Fibroblast of the aortic adventitia (primary cell): ENCODE measurements at places on chromosomes 12 and 14. TPM values are rescaled to one million over a fixed set of nuclear protein-coding genes. Genes with fewer than 3 reads are reported as not detected.

The POLE2 gene
- 1.1 and 36.2 TPM in 2 replicates for total RNA-seq

The KRT82 gene
- not detected in 2 replicates for total RNA-seq

The C1RL gene
- total RNA-seq: 39.2 and 50.6 TPM in 2 replicates

The DHRS2 gene
- total RNA-seq: 1.1 TPM in 1 of 2 replicates, not detected in the other

The MIPOL1 gene
- total RNA-seq: 12.5 and 32.1 TPM in 2 replicates

The TAMALIN gene
- total RNA-seq: 7.3 TPM in 2 replicates

The CTSG gene
- total RNA-seq: not detected in 2 replicates
